ENCODE measurements at places on chromosomes 13 and 19.

GRCh38 chr19:14107581-14108461, 9.7 kb downstream of the PRKACA start:
- no peak for DNase-seq

- no peak for DNase-seq
Measured at GRCh38 chr13:52459668-52460067, 4.4 kb downstream of the CKAP2 start.

DNA sequence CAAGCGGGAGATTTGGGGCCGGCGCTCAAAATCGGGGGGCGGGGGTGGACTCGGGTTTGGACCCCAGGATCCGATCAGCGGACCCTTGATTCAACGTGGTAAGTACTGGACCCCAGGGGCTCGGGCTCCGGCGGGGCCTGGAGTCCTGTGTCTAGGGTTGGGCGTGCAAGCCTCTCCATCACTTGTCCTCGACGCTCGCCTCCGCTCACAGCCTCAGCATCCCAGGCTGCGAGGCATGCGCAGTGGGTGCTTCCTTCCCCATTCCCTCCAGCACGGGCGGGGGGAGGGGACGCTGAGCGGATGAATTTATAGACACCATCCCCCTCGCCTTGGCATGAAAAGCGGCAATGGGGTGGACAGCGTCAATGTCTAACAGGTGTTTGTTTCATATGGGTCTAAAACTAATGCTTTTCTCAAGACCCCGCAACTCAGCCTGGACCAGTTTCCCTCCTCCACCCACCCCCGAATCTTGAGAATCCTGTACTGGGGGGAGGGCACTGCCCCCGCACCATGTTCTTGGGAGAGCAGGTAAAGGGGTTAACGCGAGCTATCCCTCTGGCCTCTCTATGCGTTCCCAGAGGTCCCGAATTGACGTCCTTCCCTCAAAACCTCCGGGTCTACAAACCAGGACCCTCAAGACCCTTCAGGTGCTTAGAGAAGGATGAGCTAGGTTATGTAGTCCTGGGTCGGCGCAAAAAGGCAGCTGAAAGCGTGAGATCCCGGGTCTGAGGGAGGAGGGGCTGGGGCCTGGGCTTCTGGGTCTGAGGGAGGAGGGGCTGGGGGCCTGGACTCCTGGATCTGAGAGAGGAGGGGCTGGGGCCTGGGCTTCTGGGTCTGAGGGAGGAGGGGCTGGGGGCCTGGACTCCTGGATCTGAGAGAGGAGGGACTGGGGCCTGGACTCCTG, 579 bp downstream of the CPT1C start:
- DNase-seq = peak; percentile 57

DNA sequence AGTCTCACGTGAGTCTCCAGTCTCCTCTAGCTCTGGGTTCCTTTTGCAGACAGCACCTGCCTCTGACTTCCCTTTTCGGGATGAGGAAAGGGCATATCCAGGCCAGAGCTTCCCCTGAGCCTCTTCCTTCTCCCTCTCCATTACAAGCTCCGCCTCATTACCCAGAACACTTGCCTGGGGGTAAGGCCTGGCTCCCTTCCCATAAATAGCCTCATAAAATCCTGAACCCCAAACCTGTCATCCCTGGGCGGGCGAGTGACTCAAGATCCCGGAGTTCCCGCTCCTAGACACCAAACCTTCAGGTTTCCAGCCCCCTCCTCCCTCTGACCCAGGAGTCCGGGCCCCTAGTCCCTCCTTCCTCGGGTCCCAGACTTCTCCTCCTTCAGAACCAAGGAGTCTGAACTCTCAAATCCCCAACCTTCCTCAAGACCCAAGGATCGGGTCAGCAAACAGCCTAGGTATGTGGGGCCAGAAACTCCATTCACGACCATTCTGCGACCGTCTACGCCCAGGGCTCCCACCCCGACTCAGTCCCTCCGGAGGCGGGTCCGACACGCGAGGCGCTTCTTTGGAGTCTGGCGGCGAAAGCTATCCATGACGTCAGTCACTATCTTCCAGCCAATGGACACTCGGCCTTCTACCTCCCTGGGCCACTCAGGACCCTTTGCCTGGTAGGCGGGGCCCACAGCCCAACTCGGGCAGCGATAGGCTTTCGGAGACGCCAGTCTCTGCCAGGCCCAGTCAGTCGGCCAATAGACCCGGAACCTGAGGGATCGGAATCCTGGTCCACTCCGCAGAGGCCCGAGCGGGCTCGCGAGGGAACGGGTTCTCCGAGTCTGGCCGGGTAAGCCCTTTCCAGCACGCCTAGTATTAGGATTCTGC, 6.5 kb upstream of the CNFN start:
- DNase-seq = peak; percentile 98

DNA sequence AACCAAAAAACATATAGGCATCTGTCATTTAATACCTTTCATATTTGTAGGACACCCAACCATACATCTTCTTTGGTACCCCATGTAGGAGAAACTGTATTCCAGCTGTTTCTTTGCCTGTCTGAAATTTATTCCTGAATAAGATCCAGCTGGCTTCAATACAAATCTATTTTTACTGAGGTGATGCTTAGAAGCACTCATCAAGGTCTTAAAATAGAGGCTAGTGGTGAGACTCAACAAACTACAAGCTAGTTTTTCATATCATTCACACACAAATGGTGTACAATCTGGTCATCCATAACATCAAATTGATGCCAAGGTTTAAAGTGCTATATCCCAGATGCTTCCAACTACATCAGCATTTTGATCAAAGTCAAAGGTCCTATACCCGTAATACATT, 1071.3 kb upstream of the MIR17HG start:
- DNase-seq = no peak

GRCh38 chr13:71775966-71776365, 91.0 kb downstream of the DACH1 start:
- DNase-seq = no peak

DNA sequence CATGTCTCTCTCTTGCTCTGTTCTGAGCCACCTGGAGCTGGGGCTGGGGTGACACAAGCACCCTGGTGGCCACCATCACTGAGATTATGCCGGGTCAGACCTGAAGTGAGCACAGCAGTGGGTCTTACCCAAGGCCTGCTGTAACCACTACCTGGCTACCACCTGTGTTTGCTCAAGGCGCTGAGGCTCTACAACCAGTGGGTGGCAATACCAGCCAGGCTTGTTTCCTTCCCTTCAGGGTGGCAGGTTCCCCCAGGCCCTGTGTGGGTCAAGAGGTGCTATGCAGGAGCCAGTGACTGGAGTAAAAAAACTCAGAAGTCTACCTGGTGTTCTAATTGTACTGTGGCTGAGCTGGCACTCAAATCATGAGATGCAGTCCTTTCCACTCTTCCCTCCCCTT, 8.0 kb upstream of the ZNF443 start:
- no peak for DNase-seq

- peak; percentile 1 for DNase-seq
Measured at GRCh38 chr19:21568816-21569493, 63.6 kb downstream of the ZNF429 start.

DNA sequence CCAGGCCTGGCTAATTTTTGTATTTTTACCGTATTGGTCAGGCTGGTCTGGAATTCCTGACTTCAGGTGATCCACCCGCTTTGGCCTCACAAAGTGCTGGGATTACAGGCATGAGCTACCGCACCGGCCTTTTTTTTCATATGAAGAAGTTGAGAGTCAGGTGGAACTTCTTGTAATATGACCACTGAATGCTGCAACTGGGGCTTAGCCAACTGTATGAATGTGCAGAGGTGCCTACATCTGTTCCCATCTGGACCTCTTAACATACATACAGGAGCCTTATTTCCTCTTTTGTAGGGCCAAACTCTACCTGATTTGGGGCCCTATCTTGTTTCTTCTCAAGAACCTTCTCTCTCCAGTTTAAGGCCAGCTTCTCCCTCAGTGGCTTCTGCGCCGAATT, 11.9 kb upstream of the GGACT start:
- DNase-seq = no peak

- DNase-seq = no peak
Measured at GRCh38 chr13:47858042-47859025, 142.7 kb downstream of the SUCLA2 start.

GRCh38 chr13:74695021-74695800, 561.0 kb upstream of the KLF12 start:
- no peak for DNase-seq

DNA sequence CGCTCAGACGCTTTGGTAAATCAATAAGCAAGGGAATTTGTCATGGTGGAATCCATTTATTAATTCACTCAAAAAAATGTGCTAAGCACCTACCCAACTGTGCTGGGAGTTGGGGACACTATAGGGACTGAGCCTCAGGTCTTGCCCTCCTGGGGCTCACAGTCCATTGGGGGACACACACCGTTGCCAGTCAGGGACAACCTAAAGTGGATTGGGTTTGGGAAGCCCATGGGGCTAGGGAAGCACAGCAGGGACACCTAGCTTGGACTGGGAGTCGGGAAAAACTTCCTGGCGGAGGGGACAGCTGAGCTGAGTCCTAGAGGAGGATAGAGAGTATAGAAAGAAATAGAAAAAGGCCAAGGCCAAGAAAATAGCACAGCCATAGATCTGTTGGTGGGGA, 8.5 kb downstream of the FOSB start:
- DNase-seq = no peak

- peak; percentile 47 for DNase-seq
Measured at GRCh38 chr13:44306371-44307192, 67.0 kb upstream of the SERP2 start.

- DNase-seq = no peak
Measured at GRCh38 chr19:40147693-40148347, 43.4 kb upstream of the MAP3K10 start.

- DNase-seq = no peak
Measured at GRCh38 chr13:32153056-32153455, 121.5 kb downstream of the FRY start.

DNA sequence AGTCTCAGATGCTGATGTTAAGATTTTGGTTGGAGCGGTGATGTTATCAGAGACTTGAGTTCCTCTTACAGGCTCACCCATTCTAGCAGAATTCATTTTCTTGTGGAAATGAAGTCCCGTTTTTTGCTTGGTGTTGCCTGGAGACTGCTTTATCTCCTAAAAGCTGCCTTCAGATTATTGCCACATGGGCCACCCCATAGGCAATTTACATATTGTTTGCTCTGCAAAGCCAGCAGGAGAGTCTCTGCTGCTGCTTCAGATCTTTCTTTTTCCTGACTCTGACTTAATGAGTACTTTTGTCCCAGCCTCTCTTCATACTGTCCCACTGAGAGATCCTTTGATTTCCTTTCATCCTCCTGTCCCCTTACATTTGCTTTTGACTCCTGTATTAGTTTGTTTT, 114.6 kb downstream of the TDRD3 start:
- no peak for DNase-seq

- DNase-seq = peak; percentile 93
Measured at GRCh38 chr13:111484141-111484925, 163.9 kb downstream of the TEX29 start.

DNA sequence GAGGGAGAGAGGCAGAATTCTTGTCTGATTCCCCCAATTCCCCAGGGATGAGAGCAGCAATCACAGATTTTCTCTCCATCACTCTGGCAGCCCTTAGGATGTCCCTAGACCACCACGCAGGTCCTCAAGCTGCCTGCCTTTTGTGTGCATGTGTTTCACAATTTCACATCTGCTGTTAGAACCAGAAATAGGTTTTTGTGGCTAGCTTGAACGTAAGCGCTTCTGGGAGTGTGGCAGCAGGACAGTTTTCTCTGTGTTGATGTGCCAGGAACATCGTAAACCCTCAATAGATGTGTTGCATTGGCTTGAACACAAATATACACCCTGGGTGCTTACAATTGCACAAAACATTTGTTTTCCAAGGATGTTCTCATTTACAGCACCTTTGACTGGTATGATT, 78.8 kb upstream of the TMTC4 start:
- no peak for DNase-seq

- no peak for DNase-seq
Measured at GRCh38 chr19:6528544-6529121, 2.2 kb upstream of the TNFSF9 start.

GRCh38 chr13:44044547-44045179, 165.0 kb downstream of the LACC1 start:
- no peak for DNase-seq

DNA sequence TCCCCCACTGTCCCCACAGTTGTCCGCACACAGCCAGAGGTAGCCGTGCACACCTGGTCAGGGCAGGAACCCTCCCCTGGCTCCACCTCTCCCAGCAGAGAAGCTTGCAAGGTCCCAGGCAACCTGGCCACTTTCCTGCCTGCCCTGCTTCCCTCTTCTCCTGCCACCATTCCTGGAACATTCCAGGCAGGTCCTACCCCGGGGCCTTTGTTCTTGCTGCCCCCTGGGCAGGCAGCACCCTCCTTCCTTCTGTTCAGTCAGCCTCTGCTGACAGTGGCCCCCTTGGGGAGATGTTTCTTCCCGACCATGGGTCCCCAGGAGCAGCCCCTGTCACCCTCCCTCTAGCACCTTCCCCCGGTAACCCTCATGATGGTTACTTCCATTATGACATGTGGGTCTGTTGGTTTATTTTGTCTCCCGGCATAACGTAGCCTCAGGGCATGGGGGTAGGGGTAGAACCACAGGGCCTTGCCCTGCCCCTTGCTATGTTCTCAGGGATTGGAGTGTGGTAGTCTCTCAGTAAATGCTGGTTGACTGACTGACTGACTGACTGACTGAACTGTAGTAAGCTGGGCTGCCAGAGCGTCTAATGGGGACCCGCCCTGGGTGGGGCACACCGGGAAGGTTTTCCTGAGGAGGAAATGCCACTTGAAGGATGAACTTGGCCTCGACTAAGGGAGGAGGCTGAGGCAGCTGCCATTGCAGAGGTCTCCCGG, 10.8 kb downstream of the PAK4 start:
- DNase-seq = no peak

- no peak for DNase-seq
Measured at GRCh38 chr13:50326811-50327210, 311.6 kb downstream of the KCNRG start.

GRCh38 chr19:6728346-6728745, 7.9 kb upstream of the C3 start:
- no peak for DNase-seq

DNA sequence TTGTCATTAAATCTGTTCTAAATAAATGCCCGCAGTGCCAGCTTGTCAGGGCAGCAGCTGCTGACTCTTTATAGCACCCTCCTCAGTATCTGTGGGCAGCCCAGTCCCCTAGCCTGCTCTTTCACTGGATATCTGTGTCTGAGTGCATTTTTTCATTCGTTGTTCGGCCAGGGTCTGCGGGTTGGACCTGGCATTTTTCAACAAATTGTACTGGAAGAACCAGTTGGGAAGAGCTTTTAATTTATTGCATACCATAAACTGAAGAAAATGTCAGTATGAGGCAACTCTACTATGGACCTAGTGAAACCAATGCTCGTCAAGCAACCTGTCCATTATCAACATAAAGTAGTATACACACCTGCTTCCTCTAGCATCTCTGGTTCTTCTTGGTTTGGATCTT, 8.6 kb downstream of the NLRP13 start:
- no peak for DNase-seq

All from COR-L47 (cell line).